ENCODE measurements at places on chromosomes 2 and 18.

DNA sequence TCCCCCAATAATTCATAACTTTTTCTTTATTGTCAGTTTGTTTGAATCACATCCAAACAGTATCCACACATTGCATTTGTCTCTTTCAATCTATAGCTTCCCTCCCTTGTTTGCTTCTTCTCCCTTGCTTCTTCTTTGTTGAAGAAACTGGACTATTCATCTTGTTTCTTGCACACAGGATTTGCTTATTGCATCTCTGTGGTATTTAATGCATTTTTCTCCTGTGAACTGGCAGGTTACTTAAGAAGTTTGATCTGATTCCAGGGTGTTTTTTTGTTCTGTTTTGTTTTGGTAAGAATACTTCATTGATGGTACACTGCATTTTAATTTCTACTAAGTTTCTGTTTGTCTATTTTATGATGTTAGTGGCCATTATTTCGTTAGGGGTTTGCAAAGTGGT lies 166.8 kb downstream of the CAMKMT start:
- no peak for DNase-seq

- DNase-seq, result no peak
These were observed 306.2 kb downstream of the ALK start for GRCh38 chr2:29615183-29615582.

DNA sequence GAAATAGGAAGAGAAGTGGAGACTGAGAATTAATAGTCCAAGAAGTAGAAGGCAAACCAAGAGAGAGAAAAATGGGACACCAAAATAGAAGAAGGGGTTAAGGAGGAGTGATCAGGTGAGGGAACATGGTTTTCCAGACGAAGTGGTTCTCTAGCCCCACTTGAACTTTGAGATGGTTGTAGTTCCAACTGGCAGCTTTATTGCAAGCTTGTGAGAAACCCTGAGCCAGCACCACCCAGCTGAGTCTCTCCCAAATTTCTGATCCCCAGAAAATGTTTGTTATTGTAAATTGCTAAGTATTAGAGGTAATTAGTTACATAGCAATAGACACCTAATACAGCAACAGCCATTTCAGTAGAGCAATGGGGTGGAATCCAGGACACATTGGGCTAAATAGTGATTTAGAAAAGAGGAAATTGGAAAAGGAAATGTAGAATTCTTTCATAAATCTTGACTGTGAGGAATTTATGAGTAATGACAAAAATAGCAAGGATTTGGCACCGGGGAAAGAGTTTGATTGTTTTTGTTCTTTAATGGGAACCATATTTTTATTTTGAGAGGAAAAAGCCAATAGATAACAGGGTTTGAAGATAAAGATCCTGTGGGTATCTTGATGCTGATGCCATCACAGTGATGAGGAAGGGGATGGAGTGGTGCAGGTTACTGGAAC lies 62.1 kb upstream of the XDH start:
- no peak for DNase-seq

DNA sequence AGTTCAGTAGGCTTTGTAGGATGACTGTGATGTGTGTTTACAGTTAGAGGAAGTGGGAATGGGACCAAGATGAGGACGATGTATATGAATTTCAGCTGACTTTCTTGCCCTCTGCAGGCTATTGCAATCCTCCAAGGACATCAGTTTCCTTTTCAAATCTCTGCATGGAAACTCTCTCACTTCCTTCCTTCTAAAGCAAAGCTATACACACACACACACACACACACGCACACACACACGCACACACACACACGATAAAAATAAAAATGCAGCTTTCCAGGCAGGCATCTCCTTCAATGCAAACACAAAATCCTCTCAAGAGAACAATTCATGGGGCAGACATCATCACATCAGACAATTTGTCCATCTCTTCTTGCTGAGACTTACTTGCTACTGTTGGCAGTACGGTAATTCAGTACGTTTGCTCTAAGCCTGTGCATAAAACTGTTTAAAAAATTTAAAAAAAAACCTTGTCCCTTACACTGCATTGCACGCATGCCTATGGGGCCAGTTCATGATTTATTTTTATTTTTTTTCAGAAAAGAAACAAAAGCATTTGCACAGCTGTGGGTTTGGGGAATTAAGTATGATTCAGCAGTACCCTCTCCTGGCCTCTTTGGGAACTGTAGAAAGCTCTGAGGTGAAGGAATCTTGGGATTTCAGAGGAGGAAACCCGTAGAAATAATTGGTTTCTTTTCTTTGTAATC lies 27.1 kb upstream of the ICOS start:
- DNase-seq, result no peak

DNA sequence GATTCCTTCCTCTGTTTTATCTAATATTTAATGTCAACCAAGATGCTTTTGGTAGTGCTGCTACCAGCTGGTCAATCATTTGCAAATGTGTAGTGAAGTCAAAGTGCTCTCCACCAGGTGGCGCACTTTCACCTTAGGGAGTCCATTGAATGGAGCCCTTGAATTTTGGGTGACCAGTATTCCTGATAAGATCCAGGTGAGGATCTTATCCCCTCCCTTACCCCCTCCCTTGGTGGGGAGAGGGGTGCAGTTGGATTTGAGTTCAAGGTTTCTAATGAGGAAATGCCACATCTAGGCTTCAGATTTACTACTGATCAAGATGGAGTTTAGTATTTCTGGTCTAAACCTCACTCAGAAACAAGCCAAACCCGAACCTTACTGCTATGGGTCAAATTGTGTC lies 12.0 kb upstream of the E2F6 start:
- peak; percentile 63 for DNase-seq

- DNase-seq, result no peak
These were observed 143.7 kb downstream of the CERS6 start for GRCh38 chr2:168599738-168600137.

DNA sequence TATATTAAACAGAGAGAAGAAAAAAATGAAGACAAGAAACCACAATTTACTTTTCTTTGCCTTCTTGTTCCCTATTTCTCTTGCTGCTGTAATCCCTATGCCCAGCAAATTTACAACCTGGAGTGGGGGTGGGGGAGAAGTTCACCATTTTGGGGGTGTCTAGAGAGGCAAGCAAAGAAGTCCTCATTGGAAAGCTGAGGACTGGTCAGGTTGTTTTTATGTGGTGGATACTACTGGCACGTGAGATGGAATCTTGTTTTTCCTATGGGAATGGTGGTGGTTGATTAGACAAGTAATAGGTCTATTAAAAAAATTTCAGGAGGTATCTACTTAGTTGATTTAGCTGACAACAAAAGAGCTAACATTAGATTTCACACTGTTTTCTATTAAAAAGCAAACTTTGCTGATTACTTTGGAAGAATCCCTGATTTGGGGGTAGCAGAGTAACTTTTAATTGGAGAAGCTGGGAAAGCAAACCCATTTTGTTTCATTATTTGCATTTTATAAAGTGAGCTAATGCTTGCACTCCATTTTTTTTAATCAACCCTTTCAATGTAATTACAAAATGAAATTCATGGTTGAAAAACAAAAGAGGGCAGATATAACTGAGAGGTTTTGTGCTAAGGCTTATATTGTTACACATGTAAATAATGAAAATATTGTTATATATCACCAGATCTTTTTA lies 6.0 kb downstream of the POU3F3 start:
- no peak for DNase-seq

GRCh38 chr2:188629753-188630527 lies 338.3 kb downstream of the GULP1 start:
- no peak for DNase-seq

- DNase-seq, result no peak
These were observed 35.0 kb downstream of the ADD2 start for GRCh38 chr2:70732766-70733645.

- no peak for DNase-seq
These were observed 197.4 kb downstream of the CAMKMT start for GRCh38 chr2:44559108-44559507.

- no peak for DNase-seq
These were observed 500.9 kb downstream of the RNF144A start for GRCh38 chr2:7417845-7418742.

DNA sequence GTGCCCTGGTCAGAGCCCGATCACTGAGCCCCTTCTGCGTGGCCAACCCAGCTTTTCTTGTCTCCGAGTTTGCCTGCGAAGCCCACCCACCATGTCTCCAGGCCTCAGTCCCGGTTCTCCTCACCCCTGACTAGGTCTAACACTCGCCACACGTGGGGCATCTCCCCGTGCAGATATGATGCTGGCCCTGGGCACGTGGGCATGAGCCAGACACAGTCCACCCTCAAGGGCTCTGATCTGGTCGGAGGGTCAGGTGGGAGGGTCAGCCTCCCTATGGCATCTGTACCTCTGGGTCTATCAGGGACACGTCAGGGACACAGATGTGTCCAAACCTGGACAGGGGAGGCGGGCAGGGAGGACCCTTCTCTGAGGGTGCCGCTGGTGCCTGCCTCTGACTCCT lies 95.4 kb downstream of the RHOB start:
- no peak for DNase-seq

DNA sequence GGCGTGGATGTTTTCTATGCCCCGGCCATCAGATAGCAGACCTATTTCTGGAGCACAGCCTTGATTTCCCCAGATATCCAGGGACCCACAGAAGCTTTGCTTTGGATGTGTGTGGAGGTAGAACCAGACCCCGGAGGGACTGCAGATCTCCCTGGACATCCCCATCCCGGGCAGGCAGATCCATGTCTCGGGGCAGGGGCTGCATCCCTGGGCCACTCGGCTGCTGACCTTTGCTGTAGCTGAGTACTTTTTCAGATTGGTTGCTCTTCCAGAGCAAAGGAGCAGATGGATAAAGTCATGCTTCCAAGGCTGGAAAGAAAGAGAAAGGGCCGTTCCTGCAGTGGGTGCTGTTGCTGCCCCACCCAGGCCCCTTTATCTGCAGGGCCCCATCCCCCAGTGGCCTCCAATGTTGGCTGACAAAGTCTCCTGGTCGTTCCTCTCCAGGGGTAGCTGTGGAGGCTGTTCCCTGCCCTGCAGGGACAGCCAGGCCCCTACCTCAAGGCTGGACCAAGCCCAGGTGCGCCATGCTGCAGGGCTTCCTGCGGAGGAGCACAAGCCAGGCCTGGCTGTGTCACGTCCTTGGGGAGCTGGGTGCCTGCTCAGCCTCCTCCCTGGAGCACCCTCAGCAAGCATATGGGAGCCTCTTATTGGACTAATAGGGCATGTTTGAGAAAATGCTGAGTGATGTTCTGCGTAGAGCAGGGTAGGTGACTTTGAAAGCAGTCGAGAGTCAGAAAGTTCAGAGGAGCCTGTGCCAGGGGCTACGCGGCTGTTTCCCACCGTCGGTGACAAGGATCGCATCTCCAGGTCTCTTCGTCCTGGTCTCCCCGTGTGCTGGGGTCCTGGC lies 68.4 kb downstream of the TPO start:
- no peak for DNase-seq

- DNase-seq, result no peak
These were observed 91.2 kb downstream of the GLI2 start for GRCh38 chr2:120826716-120827410.

- no peak for DNase-seq
These were observed 232.0 kb downstream of the ANAPC1 start for GRCh38 chr2:111652038-111652437.

GRCh38 chr2:68925295-68925896 lies 27.3 kb downstream of the GKN2 start:
- peak; percentile 47 for DNase-seq

GRCh38 chr2:72945450-72946019 lies 28.2 kb downstream of the EMX1 start:
- DNase-seq, result no peak

- no peak for DNase-seq
These were observed 7.0 kb downstream of the ASTL start for GRCh38 chr2:96131152-96131812.

- no peak for DNase-seq
These were observed 79.6 kb downstream of the RAB31 start for GRCh38 chr18:9787712-9788111.

DNA sequence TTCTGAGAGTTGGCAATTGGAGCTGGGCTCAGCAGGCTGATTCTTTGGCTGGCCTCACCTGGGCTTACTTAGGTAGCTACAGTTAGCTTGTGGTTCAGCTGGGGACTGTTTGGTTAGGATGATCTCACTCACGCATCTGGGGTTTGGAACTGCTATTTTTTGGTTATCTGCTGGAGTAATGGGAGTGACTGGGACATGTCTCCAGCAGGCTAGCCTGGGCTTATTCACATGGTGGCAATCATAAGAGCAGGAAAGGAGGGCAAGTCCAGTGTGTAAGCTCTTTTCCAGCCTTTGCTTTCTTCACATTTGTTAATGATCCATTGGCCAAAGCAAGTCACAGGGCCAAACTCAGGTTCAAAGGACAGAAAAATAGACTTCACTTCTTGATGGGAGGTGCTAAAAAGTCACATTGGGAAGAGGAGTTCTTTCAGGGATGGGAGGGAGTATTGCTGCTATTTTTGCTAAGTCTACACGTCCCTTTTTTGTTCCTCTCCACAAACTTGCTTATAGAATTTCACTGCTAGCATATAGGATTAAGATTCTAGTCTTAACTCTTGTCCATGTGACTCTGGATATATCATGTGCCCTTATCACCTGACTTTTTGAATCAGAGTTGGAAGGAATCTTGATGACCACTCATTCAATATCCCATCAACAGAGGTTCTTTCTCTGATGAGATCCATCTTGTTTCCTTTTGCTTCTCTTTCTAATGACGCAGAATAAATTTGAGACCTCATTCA lies 174.0 kb downstream of the ZFP36L2 start:
- no peak for DNase-seq
